ENCODE measurements at places on chromosomes 7 and 10.

- DNase-seq, result peak; percentile 81
Observed at GRCh38 chr7:106216517-106216922, 68.3 kb downstream of the NAMPT start.

GRCh38 chr10:89469517-89469916, 55.1 kb downstream of the IFIT5 start:
- no peak for DNase-seq

DNA sequence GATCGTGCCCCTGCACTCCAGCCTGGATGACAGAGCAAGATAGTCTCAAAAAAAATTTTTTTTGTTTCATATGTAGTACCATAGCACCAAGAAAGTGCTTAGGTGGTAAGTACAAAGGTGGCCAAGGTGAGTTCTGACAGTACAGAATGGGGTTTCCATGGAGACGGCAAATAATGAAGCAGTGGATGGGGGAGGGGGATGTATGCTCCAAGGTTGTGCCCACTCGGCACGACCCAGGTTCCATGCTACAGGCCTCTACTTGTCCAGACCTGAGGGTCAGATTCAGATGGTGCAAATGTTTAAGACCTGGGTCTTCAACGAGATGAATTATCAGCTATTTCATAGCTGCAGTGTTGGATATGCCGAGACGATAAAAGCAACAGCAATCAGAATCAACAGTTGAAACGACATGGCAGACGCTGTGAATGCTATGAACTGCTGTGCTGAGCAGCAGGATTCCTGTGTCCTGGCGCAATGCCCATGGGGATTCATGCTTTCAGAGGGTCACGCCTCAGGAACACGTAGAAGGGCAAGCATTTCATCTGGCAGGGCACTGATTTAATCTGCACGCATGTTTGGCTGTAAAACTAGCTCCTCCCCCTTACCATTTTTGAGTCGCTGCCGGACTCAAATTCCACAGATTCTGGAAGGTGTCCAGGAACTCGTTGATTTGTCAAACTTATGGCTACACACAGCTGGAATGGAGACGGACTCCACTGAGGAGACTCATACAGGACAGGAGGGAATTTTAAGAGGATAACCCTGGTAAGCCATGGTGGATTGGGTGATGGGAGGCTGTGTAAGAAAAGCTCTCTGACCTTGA, 256.5 kb downstream of the FRMD4A start:
- peak; percentile 89 for DNase-seq

DNA sequence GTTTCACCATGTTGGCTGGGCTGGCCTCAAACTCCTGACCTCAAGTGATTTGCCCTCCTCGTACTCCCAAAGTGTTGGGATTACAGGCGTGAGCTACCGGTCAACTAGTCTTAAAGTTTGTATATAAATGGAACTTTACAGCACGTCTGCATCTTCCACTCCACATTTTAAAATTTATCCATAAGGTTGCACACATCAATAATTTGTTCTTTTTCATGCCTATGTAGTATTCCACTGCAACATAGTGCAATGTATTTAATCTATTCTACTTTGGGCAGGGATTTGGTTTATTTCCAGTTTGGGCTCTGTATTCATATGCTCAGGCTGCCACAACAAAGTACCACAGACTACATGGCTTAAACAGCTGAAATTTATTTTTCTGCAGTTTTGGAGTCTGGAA, 90.0 kb downstream of the NPTX2 start:
- no peak for DNase-seq

DNA sequence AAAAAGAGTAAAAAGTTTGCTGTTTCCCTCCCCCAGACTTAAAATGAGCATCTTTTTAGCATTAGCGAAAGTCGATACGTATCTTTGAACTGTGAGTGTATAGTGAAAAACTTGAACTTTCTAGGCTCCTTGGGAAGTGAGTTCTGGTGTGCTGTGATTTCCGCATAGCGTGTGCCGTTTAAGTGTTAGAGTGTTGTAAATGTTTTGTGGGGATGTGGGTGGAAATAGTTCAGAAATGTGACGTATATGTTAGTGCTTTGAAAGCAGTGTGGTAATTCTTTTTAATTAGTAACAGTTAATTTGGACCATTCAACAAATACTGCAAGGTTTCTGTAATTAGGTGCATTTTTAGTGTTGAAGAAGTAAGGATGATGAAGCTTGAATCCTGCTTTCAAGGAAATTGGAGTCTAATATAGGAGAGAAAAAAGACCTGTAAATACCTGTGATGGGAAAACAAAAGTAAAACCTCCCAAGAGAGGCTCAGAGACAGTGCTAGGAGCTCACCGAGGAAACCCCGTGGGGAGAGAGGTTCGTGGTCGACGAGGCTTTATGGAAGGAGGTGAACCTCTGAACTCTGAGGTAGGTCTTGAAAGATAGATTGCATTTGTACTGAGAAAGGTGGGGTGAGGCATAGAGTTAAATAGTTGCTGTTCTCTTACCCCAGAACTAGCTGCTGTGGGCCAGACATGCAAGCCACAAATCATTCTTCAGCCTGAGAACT, 40.8 kb downstream of the RBM33 start:
- DNase-seq, result no peak

DNA sequence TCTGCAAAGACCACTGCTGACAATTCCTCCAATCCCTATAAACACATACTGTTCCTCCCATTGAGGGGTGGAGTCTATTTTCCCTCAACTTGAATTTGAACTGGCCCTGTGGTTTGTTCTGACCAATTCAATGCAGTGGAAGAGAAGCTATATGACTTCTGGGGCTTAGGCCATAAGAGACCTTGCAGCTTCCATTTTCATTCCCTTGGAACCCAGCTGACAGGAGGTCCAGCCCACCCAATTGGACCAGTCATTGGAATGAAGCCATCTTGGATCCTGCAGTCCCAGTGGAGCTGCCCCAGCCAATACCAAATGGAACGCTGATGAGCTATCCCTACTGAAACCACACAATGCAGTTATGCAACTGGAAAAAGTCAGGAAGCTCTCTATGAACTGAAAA, 8.9 kb upstream of the TMED4 start:
- no peak for DNase-seq

DNA sequence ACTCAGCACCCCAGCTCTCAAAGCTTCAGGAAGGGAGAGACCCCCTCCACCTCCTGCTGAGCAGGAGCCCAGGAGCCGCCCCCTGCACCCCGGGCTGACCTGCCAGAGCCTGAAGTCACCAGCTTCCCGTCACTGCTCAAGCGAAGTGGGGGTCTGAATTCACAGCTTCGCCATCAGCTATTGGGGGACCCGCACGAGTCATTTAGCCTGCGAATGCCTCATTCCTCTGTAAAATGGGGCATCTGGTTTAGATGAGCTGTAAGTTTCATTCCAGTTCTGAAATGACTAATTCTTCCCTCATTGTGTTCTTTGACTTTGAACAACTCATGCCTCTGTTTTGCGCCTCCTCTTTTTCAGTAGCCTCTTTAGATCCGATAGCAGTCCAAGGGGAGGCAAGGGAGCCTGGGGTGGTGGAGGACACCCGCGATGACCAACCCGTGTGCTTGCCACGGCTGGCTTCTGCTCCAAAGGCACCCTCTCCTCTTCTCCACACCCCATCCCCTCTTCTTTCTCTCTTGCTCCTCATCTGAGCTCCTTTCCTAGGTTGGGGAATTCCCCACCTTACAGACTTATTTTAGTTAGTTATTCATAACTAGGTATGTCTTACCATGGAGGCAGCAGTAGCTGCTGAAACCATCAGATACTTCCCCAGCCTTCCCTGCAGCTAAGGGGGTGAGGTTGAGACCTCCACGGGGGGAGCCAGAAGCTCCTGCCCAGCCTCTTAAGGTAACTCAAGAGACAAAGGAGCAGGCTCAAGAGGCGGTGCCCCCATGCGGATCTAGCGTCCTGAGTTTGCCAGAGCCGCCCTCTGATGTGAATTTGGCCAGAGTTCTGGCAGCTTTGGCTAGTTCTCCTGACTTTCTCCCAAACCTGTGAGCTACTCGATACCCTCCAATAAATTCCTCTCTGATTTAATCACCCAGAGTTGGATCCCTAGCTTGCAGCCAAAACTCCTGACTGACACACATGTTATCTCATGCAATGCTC, 47.7 kb downstream of the RBM17 start:
- peak; percentile 77 for DNase-seq

All from GM03348 (cell line).